Activated naive CD4-positive, alpha-beta T cell treated with anti-CD3 and anti-CD28 coated beads for 36 hours (primary cell): ENCODE measurements at places on chromosomes 4 and X. TPM values are rescaled to one million over a fixed set of nuclear protein-coding genes. Genes with fewer than 3 reads are reported as not detected.

DNA sequence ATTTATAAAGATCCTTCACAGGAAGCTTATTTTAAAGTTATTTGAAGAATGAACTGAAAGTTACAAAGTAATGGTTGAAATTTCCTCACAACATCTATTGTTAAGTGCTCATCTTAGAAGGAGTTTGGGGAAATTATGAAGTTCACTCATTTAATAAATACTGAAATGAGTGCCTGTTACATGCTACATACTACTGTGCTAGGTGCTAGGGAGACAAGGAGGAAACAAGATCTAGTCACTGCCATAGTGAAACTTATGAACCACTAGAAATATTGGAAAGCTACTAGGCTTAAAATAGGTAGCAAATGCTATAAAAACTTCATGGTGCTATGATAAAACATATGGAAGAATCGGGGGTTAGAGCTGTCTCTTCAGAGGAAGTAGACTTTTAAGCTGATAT lies 97.1 kb downstream of the JADE1 start:
- DNase-seq, result no peak

- DNase-seq, result no peak
Observed at GRCh38 chr4:9841072-9841471, 59.6 kb downstream of the DRD5 start.

GRCh38 chr4:3336382-3337356 lies 43.8 kb downstream of the RGS12 start:
- no peak for DNase-seq

The SPANXA2 gene
- not detected for total RNA-seq

- no peak for DNase-seq
Observed at GRCh38 chr4:73847526-73848182, 5.4 kb upstream of the PF4V1 start.

GRCh38 chr4:185749858-185750257 lies 62.1 kb downstream of the SORBS2 start:
- no peak for DNase-seq

DNA sequence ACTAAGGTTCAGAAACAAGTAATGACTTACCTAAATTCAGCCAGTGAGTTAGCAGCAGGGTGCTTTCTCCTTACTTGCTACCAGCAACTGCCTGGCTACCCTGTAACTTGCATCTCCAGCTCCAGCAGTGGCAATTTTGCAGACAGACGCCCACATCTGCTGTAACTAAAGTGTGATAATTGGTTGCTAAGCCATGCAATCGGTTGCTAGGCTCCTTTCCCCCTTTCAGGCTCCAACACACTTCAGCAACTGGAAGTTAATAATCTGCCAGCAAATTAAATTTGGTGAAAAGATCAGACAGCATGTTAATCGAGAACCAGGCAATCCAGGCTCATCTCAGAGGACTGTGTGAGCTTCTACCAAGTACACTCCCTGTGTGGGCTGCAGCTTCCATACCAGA lies 24.2 kb upstream of the ARHGEF9 start:
- DNase-seq, result no peak

DNA sequence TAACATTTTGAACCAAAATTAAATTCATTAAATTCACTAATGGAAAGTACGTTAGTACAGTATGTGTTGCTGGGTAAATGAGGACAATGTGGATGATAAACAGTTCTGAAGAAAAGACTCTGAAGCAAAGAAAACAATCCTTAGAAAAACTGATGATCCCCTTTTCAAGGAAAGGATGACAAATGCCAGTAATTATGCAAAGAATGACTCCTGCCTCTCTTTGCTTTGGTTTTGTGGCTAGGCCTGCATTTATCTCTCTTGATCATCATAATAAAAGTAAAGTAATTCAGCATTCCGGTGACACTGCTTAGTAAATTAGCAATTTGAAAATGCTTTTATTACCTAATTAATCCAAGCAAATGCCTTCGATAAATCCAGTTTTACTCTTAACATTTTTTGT lies 652.2 kb upstream of the DIPK2B start:
- no peak for DNase-seq

GRCh38 chrX:76148041-76148665 lies 24.7 kb upstream of the PBDC1 start:
- peak; percentile 16 for DNase-seq

The GNRHR gene
- not detected for total RNA-seq

DNA sequence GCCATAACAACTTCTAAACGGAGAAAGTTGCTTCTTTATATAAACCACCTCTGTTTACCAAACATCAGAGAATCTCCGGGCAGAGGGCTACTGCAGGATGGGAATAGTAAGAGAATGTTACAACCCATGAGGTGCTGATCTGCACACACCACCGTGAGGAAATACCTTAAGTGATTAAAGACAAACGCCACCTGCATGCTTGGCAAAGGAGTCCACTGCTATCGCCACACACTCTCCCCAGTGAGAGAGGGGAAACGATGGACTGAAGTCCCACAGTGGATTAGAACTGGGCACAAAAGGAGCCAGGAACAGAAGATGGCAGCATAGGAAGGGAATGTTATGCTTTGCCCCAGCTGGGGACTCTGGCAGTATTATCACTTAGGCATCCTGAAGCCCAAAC lies 15.6 kb downstream of the MAML3 start:
- DNase-seq, result no peak

DNA sequence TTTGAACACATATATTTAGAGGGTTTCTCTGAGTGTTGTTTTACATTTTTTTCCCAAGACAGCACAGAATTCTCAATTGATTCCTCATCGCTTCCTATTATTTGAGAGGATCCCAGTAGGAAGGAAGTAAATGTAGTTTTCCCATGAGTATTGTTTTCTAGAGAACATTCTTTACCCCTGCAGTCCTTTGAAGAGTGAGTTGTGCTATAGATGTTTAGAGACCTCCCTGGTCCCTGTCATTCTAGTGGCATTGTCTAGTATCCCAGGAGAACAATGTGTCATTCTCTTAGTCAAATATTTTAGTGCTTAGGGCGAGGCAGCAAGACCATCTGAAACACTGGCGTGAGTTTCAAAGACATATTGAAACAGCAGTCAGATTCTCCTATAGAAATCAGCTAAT lies 32.5 kb downstream of the SORBS2 start:
- no peak for DNase-seq

The BEX4 gene
- total RNA-seq, result 9.8 TPM

DNA sequence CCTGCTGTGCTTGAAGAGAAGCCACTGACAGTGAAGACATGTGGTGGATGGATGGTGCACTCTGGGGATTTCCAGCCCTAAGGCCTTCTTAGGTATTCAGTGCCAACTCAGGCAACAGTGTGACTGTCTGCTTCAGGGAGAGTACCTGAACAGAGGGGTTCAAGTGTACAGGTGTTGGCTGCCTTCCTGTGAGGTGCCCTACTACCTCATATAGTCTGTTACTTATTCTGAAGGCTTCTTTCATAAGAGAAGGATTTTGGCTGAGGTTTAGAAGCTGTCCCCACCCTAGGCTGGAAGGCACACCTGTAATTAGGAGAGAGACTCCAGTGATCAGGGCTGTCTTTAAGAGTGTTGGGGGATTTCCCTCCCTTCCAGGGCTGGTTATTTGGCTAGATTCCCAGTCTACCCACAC lies 1.8 kb downstream of the FTHL17 start:
- peak; percentile 52 for DNase-seq

DNA sequence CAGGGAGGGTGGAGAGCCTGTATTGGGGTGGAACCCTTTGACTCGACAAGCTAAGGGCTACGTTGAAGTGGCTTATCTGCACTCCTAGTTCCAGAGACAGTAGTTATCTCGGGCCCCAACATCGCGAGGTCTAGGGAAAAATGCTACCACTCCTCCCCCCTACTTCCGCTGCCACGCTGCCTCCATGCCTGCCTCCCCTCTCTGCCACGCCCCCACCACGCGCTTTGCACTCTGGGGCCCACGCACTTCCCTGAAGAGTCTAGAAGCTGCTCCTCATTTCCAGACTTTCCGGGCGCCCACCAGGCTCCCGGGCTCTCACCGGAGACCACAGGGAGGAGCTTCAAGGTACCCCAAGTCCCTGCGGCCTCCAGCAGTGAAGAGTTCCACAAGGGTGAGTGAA lies at the start of gene PASD1:
PASD1 (plus strand) TSS at position 227 of the 400 bp plus-strand sequence. CDS start 37,879 bp downstream, outside the sequence.
- DNase-seq, result no peak

The PAGE2 gene
- not detected for total RNA-seq

DNA sequence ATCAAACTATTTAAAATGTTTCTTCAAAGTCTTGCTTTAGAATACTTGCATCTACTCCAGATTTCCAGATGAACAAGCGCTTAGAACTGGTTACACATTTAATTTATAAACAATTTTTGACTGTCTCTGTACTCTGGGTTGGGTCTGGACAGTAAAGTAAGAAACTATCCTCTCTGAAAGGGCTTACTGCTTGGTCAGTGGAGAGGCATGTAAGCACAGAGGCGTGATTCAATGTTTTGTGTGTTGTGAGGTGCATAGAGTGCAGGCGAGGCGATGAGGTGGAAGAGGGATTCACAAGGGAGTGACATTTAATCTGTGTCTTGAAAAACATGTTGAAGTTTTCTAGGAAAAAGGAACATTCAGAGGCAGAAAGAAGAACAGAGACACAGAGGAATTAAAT lies 231.4 kb downstream of the VEGFC start:
- no peak for DNase-seq

The TEC gene
- total RNA-seq, result 3.7 TPM

DNA sequence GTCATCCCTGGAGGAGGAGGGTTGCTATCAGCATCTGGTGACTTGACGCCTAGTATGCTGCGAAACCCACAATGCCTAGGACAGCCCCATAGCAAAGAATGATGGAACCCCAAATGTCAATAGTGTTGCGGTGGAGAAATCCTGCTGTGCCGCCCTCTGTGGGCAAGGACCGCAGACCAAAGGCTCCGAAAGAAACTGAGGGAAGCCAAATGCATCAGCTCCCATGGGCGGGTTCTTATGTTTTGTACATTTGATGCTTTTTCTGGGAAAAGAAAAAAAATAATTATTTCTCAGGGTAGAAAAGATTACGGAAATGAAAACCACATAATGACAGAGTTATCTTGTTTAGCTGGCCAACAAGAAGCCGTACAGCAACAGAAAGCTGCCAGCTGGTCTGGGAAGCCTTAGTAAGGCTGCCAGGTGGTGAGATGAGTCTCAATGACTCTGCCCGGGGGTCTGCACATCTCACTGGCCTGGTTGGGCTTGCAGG lies 95.0 kb upstream of the TBL1X start:
- peak; percentile 6 for DNase-seq

The RADX gene
- total RNA-seq, result 14.8 TPM

DNA sequence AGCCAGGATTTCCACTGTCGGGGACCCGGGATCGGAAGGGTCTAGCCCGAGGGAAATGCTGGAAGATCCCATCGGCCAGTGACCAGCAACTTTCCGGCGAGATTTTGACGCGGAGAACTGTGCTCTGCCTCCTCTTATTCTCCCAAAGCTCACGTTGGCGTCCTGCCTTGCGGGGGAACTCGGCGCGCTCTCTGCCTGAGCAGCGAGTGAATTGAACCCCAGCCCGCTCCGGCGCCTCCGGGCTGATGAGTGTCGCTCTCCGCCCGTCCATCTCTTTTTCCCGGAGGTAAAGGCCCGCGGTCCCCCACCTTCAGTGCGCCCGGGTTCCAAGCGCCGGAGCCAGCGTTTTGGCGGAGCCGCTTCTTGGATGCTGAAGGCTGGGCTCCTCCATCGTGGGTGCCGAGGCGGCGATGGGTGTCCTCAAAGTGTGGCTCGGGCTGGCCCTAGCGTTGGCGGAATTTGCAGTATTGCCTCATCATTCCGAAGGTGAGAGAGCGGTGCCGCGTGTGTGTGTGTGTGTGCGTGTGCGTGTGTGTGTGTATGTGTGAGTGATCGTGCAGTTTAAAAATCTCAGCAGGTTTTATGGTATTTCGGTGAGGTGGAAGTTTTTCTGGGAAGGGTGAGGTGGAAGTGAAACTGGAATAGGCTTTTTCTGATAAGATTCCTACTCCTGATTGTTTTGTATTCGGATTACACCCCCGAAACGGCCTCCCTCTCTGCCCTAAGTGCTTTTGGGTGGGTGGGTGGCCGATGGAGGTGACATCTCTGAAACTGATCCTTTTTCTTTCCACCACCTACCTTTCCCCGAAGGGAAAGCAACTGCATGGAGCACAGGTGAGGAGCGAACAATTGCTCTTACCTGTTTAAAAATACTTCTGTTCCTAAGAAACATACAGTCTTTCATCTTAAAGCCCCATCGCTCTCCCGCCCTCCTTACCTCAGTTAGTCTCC lies 752 bp downstream of the FRAS1 start:
- peak; percentile 50 for DNase-seq

GRCh38 chr4:101309925-101310324 lies 37.4 kb downstream of the PPP3CA start:
- no peak for DNase-seq

The CPE gene
- not detected for total RNA-seq

The KIF4A gene
- total RNA-seq, result 29.6 TPM

GRCh38 chr4:25865586-25865985 lies 2.8 kb upstream of the SEL1L3 start:
- no peak for DNase-seq

DNA sequence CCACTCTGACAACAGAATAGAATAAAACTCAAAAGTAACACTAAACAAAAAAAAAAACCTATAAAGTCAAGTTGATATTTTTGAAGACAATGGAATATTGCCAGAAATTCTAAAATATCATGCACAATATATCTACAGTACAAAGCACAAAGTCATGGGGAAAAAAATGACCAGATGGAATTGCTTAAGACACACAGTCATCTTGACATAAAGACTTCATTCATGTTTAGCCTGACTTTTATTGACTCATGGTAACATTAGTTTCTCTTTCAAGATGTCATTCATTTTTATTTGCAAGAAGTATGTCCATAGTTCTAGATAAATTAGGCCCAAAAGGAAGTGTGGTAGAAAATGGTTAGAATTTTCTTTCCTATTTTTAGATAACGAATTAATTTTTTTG lies 259.1 kb downstream of the CAMK2D start:
- DNase-seq, result no peak

DNA sequence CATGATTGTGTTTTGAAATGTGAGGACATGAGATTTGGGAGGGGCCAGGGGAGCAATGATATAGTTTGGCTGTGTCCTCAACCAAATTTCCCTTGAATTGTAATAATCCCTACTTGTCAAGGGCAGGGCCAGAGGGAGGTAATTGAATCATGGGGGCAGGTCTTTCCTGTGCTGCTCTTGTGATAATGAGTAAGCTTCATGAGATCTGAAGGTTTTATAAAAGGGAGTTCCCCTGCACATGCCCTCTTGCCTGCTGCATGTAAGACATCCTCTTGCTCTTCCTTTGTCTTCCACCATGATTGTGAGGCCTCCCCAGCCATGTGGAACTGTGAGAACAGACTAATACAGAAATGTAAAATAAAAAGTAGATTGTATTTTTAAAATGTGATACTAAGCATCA lies 1294.9 kb downstream of the ADGRL3 start:
- peak; percentile 4 for DNase-seq
